Uterus (tissue), 4 donors: ENCODE measurements at places on chromosomes 1 and 21. TPM values are rescaled to one million over a fixed set of nuclear protein-coding genes. Genes with fewer than 3 reads are reported as not detected.

- no peak for DNase-seq
Measured at GRCh38 chr1:243796016-243796415, 54.0 kb downstream of the AKT3 start.

DNA sequence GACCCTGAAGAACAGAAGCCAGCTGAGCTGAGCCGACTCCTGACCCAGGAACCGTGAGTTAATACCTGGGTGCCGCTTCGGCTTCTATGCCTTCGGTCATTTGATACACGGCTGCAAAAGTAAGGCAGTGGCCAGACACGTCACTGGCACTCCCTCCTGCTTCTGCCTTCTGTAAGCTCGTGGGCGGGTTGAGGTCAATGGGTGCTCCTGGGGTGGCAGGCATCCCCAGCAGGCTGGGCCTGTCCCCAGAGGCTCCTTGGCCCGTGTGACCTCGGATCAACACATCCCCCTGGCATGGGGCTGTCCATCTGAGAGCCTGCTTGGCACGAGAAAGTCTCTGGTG lies 35.7 kb upstream of the COL6A1 start:
- no peak for DNase-seq

GRCh38 chr1:93435443-93435842 lies 12.5 kb upstream of the FNBP1L start:
- DNase-seq, result no peak

GRCh38 chr1:16267690-16268180 lies 30.8 kb upstream of the CPLANE2 start:
- DNase-seq, result no peak

Gene ELOVL1
- total RNA-seq, result 62.8 TPM

Gene SESN2
- 8.1 TPM for total RNA-seq

GRCh38 chr1:32411261-32411660 lies 17.0 kb upstream of the BSDC1 start:
- DNase-seq, result no peak

DNA sequence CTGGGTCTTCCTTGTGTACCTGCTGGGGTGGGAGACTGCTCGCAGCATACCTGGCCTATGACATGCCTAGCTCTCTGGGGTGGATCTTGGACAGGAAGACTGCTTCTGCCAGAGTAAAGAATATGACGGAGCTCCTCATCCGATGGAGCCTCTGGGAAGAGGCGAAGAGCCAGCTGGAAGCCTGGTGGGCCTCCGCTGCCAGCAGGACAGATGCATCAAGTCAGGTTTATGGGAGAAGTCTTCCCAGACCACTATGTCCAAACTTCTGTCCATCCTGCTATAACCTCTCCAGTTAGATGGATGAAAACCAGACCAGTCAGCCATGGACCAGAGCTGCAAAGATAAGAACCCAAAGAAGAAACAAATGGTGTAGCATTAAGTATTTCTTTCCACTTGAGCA lies 27.7 kb upstream of the NGF start:
- peak; percentile 92 for DNase-seq

GRCh38 chr1:59481881-59482505 lies 185.1 kb downstream of the FGGY start:
- DNase-seq, result no peak

DNA sequence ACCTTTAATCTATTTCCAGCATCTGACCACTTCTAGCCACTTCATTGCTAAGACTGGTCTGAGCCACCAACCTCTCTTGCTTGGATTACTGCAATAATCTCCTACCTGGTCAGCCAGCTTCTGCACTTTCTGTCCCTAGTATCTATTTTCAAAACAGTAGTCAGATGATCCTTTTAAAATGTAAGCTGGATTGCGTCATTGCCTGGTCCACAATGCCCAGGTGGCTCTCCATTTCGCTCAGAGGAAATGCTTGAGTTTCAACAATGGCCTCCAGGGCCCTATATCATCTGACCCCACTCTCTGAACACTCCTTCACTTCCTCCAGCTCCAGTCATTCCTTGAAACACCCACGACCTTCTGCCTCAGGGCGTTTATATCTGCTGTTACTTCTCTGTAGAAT lies 2.3 kb downstream of the FYB2 start:
- no peak for DNase-seq

Gene IFNLR1
- total RNA-seq, result 1.3 TPM

Gene HCRTR1
- total RNA-seq, result not detected

GRCh38 chr1:87204921-87205320 lies 123.8 kb upstream of the LMO4 start:
- DNase-seq, result no peak

Gene FGR
- 35.9 TPM for total RNA-seq

Gene AKIRIN1
- 53.2 TPM for total RNA-seq

- no peak for DNase-seq
Measured at GRCh38 chr1:88956003-88956402, 36.4 kb downstream of the KYAT3 start.

Gene SHISAL2A
- total RNA-seq, result not detected

- DNase-seq, result no peak
Measured at GRCh38 chr1:18886003-18886335, 16.4 kb downstream of the ALDH4A1 start.

Gene BRINP3
- not detected for total RNA-seq

Gene PLA2G2F
- not detected for total RNA-seq

DNA sequence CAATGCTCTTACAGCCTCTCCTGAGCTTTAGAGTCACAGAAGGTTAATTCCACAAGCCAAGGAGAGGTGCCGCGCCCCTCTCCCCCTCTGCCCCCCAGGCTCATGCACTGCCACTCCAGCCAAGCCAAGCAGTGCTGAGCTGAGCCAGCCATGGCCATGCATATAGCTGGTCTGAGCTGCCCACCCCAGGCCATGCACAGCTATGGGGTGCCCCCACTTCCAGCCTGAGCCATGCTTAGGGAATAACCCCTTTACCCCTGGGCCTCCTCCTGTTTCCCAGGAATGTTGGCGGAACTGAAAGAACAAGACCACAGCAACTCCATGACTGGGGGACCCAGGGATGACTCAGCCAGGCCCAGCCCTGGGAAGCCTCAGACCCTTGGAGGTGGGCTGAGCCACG lies 34.0 kb upstream of the MAGOH start:
- DNase-seq, result no peak

GRCh38 chr21:22758478-22758877 lies 1760.3 kb downstream of the NCAM2 start:
- DNase-seq, result no peak
